Endothelial cell of coronary artery (primary cell): ENCODE measurements at places on chromosomes 6 and 20. TPM values are rescaled to one million over a fixed set of nuclear protein-coding genes. Genes with fewer than 3 reads are reported as not detected.

Gene SLC35D3
- not detected in 2 replicates for total RNA-seq

Gene PPP1R14C
- 0.47 TPM in 1 of 2 replicates, not detected in the other for total RNA-seq

Gene CRIP3
- not detected in 2 replicates for total RNA-seq

Gene ADIG
- total RNA-seq: not detected in 2 replicates

Gene MYCT1
- total RNA-seq: 104 and 116 TPM in 2 replicates

Gene SEC63
- total RNA-seq: 18.4 and 24.0 TPM in 2 replicates

Gene NKAPL
- 0.27 and 0.85 TPM in 2 replicates for total RNA-seq

Gene DUSP15
- not detected in 2 replicates for total RNA-seq

Gene SEMG1
- total RNA-seq: not detected in 2 replicates

Gene HRH3
- not detected in 2 replicates for total RNA-seq

Gene RAET1L
- total RNA-seq: not detected in 2 replicates

Gene GRM4
- 0.09 TPM in 1 of 2 replicates, not detected in the other for total RNA-seq

Gene STAU1
- 45.3 and 49.6 TPM in 2 replicates for total RNA-seq
